ENCODE measurements at places on chromosomes 13 and 19. TPM values are rescaled to one million over a fixed set of nuclear protein-coding genes. Genes with fewer than 3 reads are reported as not detected.

Gene FFAR1
- 0.06 TPM for total RNA-seq

Gene ZNF98
- 1.7 TPM for total RNA-seq

Gene LYPD5
- total RNA-seq, result not detected

Gene TMEM150B
- not detected for total RNA-seq

Gene HPN
- 2.0 TPM for total RNA-seq

Gene POU2F2
- 3.2 TPM for total RNA-seq

Gene PTPRH
- total RNA-seq, result 1.1 TPM

Gene PSPN
- 5.2 TPM for total RNA-seq

- no peak for DNase-seq
These were observed 91.3 kb downstream of the IER2 start for GRCh38 chr19:13241231-13242104.

- DNase-seq, result no peak
These were observed 20.6 kb downstream of the KLF5 start for GRCh38 chr13:73079359-73079758.

DNA sequence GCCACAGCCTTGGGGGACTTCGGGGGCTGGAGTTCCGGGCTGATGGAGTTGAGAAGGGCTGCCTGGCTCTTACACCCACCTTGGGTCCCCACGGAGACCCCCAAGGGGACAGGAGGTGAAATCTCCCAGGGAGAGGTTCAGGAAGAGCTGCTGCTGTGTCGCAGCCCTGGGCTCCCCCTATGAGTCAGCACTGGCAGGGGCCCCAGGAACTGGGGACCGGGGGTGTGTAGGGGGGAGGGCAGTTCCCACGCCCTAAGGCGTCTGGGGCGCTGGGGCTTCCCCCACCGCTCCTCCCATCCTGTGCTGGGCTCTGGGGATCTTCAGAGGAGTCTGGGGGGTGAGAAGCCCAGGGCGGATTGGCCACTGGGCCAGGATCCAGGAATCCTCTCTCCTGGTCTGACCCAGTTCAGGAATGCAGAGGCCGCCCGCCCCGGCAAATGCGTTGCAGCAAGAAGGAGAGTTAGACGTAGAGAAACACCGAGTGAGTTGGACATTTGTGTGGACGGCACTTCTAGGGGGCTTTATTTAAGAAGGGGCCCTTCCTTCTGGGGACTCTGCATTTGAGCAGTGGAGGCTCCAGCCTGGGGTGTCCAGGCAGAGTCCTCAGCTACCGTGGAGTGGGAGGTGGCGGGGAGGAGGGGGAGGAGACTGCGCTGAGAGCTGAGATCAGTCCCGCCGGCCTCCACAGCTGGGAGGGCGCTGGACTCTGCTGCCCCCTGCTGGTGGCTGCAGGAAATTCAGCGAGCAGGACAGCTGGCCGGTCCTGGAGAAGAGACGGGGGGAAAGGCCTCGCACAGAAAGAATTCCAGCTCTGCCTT is 15.0 kb upstream of the NANOS3 start:
- peak; percentile 43 for DNase-seq

GRCh38 chr13:60175571-60175970 is 11.8 kb upstream of the DIAPH3 start:
- DNase-seq, result no peak

GRCh38 chr13:70310396-70311119 is 202.3 kb upstream of the KLHL1 start:
- DNase-seq, result peak; percentile 22

- no peak for DNase-seq
These were observed 4.8 kb downstream of the GNA15 start for GRCh38 chr19:3140667-3141038.

DNA sequence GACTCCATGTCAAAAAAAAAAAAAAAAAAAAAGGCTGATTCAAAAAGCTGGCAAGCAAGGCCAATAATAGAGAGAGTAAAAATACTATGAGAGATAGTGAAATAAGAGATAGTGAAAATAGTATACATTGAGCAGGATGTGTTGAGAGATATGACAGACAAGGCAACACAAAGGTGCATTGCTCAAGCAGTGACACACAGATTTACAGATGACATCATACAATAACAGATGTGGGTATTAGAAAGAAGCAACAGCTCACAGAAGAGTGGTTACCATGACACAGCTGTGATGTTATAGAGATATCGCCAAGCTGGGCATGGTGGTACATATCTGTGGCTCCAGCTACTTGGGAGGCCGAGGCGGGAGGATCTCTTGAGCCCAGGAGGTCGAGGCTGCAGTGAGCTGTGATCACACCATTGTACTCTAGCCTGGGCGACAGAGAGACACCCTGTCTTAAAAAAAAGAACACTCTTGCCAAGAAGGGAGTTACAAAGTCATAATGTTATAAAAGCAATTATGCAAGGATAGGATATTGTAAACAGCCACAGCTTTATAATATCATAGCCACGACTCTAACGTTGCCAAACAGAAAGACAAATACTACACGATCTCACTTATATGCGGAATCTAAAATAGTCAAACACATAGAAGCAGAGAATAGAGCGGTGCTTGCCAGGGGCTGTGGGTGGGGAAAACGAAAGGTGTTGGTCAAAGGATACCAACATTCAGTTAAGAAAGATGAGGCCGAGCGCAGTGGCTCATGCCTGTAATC is 10.3 kb downstream of the TNFSF9 start:
- DNase-seq, result no peak

DNA sequence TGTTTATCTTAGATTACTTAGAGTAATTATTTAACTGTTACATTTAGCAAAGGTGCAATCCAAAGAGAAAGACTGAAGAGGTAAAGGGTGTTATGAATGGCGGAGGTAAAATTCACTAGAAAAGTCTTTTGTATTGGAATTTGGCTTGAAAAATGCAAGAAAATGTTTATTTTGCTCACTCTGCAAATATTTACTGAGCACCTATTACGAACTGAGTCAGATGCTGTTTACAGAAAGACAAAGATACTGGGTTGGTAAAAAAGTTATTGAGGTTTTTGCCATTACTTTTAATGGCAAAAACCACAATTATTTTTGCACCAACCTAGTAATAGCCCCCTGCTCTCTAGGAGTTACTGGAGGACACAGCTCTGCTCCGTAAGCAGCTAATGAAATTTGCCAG is 135.2 kb downstream of the RBM26 start:
- no peak for DNase-seq

DNA sequence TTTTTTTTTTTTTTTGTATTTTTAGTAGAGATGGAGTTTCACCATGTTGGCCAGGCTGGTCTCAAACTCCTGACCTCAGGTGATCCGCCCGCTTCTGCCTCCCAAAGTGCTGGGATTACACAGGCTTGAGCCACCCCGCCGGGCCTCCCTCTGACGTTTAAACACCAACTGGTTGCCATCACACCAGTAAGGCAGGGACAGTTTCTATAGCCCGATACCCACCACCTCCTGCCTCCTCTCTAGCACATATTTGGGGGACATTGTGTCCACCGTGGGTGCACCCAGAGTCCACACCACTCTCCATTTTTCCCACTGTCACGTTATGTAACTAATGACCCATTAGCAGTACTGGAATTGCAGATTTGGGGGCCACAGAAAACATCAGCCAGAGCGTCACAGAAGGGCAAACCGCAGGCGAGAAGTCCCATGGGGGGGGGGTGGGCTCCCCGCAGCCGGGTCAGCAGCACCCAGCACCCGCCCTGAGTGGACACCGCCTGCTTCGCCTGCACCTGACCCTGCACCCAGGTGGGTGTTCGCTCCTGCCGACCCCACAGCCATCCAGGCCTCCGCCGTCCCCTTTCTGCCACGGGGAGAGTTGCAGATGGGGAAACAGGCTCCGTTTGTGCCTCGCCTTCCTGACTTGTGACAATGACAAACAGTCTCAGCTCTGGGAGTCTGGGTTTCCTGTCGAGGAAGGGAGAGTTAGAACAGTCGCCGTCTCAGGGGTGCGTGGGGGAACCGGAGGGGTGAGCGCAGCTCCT is 3.6 kb downstream of the ONECUT3 start:
- no peak for DNase-seq

GRCh38 chr13:37144661-37145060 is 39.2 kb upstream of the CSNK1A1L start:
- DNase-seq, result no peak

- DNase-seq, result no peak
These were observed 12.8 kb downstream of the MOB3A start for GRCh38 chr19:2083174-2083854.

DNA sequence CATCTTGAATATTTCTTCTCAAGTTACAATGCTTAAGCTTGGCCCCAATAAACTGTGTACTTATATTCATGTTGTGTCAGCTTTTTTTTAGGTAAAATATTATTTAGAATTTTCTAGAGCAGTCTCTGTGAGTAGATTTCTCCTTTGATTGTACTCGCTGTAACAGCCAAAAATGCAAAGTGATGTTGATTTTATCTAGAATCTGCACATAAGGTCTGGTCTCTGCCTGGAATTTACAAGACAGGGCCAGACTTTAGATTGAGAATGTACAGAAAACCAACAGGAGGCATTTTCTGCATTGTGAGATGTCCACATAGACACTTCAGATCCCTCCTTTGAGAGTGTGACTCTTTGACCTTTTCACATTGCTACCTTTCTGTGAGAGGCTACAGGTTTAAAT is 43.1 kb upstream of the ZNF681 start:
- DNase-seq, result no peak

- DNase-seq, result no peak
These were observed 31.7 kb downstream of the DNAJC15 start for GRCh38 chr13:43054803-43055802.

DNA sequence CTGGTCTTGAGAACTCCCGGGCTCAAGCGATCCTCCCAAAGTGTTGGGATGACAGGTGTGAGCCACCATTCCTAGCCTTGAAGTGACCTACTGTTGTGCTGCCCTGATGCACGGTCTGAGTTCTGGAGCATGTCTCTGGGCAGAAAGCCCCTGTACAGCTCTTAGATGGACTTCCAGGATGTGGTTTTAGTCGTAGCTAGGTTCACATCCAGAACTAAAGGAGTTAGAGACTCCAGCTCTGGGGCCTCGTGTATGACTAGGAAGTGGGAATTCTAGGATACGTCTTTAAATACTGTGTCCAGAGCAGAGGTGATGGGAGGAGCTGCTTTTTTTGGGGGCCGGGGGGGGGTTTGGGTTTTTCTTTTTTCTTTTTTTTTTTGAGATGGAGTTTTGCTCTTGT is 12.2 kb downstream of the UPF1 start:
- DNase-seq, result no peak

DNA sequence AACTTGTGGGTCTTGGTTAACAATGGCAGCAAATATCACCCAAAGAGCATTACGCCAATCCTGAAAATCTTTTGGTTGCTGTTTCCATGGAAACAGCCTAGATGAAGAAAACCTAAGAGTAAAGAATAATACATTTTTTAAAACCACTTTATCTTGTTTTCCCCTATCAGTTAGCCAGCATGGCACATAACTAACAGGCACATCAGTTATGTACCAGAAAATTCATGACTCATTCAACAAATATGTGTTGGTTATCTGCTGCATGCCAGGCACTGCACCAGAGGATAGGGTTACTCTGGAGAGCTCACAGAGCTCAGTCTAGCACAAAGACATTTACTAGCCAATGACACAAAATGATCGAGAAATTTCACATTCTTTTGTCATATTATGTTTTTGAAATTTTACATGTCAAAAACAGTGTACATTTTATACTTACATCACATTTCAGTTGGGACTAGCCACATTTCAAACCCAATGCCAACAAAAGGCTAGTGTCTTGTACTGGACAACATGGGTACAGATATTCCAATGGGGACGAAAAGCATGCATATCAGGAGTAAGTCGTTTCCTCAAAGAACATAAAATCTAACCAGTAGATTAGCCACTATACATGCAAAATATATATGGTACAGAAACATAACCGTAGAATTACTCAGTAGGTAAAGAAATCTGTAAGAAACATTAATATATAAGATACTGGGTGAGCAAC is 20.3 kb downstream of the LNX2 start:
- DNase-seq, result no peak

DNA sequence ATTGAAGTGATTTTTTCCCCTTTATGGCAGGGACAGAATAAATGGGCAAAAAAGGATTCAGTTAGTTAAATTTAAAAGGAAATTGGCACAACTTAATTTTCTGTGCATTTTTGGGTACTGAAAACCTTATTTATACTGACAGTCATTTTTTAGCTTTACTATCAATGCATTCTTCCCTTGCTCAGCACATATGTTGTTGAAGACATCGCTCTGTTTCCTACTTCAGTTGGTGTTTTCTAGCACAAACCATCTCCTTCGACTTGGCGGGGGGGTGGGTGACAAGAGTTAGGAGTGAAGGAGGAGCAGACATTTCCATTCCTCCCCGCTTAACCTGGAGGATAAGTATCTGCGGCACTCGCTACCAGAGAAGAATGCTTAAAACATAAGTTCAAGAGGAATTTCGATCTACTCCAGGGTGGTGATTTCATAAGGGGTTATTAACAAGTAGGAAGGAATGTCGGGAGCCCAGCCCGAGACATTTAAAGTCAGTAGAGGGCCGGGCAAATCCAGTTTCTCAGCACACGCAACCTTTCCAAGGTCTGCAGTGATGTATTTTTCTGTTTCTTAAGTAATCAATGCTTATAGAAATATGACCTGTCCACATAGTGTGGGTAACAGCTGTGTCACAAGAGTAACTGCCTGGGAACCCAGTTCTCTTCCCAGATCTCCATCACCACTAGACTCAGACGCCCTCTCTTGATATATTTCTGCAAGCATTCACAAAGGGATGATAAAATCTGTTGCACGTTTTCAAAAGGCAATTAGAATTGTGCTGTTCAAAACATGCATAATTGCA is 525.8 kb downstream of the MYO16 start:
- DNase-seq, result no peak

DNA sequence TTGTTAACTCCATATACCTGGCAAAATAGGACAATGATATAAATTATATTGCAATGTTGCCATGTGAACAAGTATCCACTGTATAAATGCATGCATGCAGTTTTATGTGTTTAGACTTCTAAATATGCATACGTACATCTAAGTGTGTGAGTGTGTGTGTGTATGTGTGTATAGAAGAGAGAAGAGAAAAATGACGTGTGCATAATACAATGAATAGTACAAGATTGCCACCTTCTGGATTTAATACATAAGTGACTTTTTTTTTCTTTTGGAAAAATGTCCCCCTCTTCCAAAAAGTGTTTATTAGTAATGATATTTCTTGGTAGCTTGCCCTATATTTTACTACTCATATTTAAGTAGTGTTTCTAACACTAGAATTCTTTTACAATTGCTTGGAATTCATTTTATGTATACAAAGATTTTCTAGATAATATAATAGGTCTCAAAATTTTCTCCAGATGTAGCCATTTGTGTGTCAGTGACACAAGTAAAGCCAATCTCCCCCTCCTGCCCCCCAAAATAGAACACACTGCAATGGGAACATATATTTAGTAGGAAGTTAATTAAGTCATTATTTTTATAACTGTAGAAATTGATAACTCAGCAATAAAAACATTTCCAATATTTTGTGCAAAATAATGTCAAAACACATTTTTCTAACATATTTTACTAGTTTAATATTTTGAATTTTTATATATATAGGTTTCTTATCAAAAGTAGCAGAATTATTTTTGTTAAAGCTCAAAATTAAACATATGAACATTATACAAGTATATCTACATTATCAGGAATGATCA is 783.3 kb upstream of the ATXN8OS start:
- DNase-seq, result peak; percentile 12

Data from epithelial cell of proximal tubule (primary cell).